ENCODE measurements at places on chromosomes 5 and 9.

- no peak for DNase-seq
These were observed 23.0 kb downstream of the CDH10 start for GRCh38 chr5:24621792-24622191.

- no peak for DNase-seq
These were observed 230.3 kb upstream of the RFX3 start for GRCh38 chr9:3756071-3756470.

DNA sequence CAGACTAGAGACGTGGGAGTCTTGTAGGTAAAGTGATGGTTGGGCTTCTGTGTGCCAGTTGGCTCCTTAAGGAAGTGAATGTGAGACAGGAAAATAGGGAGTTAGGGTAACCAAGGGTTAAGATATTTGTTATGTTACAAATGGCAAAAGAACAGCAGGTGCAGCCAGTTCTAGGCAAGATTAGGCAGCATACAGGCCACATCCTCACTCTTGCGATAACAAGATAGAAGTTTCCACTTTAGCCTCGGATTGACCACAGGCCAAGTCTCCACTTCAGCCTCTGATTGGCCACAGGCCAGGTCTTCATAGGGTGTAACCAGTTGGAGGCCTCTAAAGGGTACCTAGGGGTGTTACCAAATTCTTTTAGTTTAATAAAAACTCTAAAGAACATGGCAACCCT lies 54.6 kb upstream of the ABCA1 start:
- DNase-seq, result no peak

DNA sequence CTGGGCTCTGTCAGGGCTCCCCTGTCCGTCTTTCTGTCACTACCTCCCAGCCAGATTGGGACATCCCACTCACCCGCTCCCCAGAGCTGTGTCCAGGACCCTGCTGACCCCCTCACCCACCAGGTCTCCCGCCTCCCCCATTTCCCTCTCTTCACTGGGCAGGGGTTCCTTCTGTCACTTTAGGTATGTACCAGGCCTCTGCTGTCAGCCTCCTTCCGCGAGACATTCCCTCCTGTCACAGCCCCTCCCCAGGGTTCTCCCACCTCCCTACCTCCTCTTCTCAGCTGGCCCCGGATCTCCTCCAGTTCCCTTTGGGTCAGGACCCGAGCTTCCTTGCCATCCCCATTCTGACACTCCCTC lies 488 bp downstream of the POLR1E start:
- DNase-seq, result no peak

DNA sequence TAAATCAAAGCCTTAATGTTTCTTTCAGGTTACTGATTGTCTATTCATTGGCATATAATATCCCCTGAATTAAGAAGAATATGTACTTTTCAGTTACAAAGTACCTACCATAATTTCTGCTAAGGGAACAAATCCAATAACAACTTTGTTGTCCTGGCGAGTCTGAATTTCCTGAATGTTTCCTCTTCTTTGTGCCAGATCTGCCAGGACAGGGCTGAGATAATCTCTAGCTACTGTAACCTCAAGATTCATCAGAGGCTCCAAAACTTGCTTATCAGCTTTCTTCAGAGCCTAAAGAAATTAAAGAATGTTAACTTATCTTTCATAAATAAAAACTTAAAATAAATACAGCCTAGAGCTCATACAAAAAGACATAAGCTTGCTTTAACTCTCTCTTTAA lies 37.2 kb downstream of the HEXB start:
- DNase-seq, result no peak

- no peak for DNase-seq
These were observed 5.3 kb upstream of the NSMF start for GRCh38 chr9:137464291-137464999.

GRCh38 chr5:157336423-157336744 lies 70.5 kb downstream of the CYFIP2 start:
- DNase-seq, result no peak

- no peak for DNase-seq
These were observed 12.1 kb downstream of the PIK3R1 start for GRCh38 chr5:68227532-68228160.

DNA sequence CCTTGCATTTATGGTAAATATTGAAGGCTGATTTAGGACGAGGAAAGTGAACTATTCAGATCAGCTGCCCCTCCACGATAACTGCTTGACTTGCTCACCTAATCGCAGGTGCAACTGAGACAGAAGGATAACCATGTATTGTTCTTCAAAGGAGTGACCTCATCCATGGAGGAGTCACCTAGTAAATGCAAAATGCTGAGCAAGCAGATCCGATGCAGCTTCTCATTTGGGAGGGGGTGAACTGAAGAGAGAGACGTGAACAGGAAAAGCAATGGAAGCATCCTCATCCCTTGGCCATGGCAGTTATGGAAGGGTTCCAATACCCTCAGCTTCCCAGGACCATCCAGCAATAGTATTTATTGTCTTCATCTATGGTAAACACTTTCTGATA lies 47.5 kb downstream of the RASGRF2 start:
- no peak for DNase-seq

GRCh38 chr5:54883374-54884194 lies 101.8 kb downstream of the ESM1 start:
- peak; percentile 72 for DNase-seq

- DNase-seq, result no peak
These were observed 196.2 kb upstream of the SLC24A2 start for GRCh38 chr9:19985081-19985480.

DNA sequence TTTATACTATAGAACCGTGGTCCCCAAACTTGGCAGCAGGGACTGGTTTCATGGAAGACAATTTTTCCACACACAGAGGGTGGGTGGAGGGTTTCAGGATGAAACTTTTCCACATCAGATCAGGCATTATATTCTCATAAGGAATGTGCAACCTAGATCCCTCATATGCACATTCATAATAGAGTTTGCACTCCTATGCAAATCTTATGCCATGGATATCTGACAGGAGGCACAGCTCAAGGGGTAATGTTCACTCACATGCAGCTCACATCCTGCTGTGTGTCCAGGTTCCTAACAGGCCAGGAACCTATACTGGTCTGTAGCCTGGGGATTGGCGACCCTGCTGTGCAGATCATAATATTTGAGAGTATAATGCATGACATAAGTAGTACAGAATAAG lies 1802.2 kb upstream of the ACO1 start:
- no peak for DNase-seq

- no peak for DNase-seq
These were observed 34.3 kb upstream of the BARHL1 start for GRCh38 chr9:132547976-132548730.

- DNase-seq, result no peak
These were observed 146.5 kb downstream of the MTX3 start for GRCh38 chr5:79844571-79844970.

- DNase-seq, result no peak
These were observed 64.8 kb downstream of the COL27A1 start for GRCh38 chr9:114220061-114220541.

DNA sequence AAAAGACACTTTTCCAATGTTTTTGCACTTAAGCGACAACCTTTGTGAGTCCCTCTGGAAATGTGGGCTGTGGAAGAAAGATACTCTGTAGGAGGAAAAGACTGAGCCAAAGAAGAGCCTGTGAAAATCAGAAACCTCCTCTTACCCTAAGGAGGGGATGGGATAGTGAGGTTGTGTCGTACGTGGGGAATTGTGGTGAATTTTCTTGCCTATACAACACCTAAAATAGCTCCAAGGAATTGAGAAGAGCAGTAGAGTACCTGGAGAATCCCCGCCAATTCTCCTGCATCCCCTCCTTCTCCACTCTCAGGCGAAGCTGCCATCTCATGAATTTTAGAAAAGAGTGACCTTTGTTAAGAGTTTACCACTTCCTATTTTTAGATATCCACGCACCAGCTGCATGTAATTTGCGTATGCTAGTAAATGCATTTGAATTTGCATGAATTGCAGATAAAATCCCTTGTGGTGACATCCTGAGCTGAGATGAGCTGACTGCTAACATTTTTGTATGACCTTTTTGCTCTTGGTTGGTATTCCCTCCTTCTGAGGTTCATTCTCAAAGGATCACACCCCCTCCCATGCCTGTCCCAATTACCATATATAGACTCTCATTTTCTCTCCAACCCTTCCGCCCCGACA lies 147.2 kb downstream of the PCSK5 start:
- DNase-seq, result no peak

GRCh38 chr5:149280802-149281201 lies 9.1 kb downstream of the AFAP1L1 start:
- DNase-seq, result no peak

DNA sequence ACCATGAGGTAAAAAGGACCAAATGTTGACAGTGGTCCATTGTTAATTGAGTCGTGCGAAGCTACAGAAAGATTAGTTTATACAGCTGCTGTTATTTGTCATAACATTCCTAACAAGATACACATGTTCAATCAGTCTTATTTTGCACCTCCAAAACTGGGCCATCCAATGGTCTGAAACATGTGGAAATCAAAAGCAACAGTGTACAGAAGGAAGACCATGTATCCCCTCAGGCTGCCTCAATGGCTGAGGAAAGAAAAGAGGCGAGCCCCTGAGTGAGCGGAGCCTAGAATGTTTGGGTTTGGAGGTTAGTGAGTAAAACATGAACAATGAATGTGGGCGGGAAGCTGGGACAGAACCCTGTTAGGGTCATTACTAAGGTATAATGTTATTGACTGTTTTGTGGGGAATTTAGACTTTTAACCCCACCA lies 35.6 kb downstream of the NFIB start:
- DNase-seq, result no peak

DNA sequence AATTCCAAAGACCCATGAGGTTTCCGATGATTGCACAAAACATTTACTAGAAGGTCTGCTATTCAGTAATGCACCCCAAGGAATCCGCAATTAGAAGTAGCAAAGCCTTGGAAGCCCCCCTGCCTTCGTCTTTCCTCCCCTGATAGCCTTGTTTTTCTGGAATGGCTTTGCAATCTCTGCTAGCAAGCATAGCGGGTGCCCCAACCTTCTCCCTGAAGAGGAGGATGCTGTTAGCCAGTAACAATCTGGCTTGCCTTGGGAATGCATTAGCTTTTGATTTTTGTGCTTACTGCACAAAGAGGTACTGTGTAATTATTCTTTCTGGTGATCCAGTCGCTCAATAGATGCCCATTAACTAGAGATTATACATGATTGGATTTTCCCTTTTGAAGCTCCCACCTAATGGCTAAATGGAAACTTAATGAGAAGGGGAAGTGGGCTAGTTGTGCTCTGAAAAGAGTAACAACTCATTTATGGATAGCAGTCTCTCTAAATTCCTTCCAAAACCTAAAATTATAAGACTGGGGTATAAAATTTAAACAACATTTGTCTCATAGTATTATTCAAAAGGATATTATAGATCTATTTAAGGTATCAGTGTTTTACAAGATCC lies 91.6 kb downstream of the FBXW11 start:
- no peak for DNase-seq

DNA sequence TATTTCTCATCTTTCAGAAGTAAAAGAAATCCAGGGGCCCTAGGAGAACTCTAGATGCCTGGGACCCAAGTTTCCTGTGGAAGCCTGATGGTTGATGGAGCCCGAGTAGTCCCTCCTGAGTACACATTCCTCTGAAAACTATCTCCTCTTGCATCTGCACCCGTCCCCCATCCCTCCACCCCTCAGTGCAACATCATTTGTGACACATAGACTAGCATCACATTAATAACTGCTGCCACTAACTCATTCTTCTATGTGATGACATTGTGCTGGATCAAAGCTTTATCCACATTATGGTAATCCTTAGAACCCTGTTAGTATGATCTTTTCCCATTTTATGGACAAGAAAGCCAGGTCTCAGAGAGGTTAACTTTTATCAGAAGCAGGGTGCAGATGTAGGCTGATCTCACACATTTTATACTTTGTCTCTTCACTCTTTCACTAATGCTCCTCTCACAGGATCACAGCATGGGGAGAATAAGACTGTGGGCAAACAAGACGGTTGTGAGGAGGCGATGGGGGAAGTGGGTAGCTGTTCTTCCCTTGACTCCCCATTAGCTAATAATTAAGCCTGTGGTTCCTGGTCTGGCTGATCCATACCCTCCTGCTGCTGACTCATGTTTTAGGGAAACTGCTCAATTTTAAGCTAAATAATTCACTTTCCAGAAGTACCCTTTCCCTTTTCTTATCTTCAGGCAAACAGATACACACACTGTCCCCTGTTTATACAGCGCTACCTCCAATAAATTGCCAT lies 3.9 kb upstream of the HK3 start:
- DNase-seq, result no peak

GRCh38 chr9:130189840-130190239 lies 17.6 kb downstream of the NCS1 start:
- no peak for DNase-seq

DNA sequence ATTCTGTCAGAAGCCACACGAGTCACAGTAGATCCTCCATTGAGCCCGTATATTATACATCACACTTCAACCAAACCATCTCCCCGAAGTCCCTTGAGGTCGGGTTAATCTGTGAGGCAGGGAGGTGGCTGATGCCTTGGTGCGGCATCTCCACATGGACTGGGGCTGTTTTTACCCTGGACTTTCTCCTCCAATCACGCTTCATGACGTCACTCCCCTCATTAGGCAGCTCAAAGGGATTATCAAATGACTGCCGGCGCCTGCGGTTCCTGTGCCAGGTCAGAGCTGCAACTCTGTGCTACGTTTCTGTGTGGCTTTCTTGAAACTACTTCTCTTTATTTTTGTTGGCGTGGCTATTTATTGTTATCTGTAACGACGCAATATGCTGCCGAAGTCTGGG lies 53.7 kb downstream of the TMOD1 start:
- DNase-seq, result no peak

- DNase-seq, result no peak
These were observed 308.4 kb downstream of the PSAT1 start for GRCh38 chr9:78605041-78606000.

DNA sequence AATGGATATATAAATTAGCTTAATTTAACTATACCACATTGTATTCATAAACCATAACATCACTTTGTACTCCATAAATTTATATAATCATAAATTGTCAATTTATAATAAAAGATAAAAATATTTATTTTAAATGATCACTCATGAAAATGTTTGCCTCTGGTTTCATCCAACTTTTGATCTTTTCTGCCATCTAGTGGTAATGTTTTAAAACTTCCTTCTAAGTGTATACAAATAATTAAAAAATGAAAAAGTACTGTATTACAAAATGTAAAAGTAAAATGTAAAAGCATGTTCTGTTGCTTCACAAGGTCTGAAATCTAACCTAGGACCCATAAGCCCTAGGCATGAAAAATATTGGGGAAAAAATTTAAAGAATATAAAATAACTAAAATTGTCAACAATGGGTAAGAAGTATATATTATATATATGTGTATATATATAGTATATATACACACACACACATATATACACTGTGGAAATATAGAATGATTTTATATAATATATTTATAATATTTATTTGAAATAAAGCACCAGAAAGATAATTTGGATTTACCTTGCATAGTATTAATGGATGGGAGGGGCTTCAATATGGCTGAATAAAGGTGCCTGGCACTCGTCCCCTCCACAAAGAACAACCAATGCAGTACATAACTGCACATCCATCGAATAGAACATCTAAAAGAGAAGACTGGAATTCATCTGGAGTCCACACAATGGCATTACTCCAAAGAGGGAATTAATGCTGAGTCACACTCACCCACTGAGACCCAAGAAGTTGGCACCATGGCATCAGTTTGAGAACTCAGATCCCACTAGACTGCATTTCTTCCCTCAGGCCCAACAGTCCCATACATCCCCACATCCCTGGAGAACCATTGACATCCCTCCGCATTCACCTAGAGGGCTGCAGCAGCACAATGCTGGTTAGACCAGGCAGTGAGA lies 32.5 kb downstream of the ANXA1 start:
- no peak for DNase-seq

Measured in WTC11 (cell line).